ENCODE measurements at places on chromosomes 2 and 18.

DNA sequence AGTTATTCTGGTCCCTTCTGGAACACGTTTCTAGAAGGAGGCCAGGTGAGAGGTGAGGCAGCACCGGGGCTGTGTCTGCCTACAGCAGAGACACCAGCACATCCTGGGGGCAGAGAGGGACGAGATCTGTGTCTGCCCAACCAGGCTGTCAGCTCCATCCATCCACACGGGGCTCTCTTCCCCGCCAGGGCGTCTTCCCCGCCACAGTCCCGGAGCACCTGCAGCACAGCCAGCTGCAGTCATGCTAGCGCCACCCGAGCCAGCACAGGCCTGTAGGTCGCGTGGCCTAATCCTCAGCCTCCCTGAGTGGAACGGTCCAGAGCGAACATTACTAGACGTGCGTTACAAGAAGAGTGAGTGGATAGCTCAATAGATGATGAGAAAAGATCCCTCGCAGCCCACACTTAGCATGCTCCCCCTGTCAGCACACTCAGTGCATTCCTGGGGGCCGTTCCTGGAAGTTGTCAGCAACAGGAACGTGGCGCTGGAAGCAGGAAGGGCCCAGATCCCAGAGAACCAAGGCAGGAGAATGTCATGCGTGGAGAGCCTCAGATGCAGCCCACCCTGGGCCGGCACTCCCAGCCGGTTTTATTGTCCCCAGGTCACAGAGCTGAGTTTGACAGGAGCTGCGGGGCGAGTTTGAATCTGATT lies 179.0 kb downstream of the TWIST2 start:
- no peak for DNase-seq

GRCh38 chr18:71189581-71189980 lies 900.7 kb downstream of the SOCS6 start:
- no peak for DNase-seq

DNA sequence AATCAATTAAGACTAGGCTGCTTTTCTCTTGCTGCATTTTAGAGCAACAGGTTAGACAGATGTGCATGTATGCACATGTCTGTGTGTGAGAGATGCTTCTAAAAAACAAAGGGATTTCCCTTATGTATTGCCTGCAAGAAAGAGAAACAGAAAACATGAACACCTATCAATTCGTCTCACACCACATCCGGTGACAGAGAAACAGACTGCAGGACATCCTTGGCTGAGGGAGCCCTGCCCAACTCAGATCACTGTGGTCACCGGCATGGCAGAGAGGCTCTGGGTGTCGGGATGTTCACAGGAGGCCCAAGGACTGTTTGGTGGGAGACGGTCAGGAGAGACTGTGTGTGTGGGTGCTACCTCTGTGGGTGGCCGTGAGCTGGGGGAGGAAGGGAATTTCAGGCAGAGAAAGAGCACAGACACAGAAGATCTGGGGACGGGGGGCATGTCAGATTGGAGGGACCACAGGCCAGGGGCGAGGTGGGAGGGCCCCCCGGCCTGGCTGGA lies 24.9 kb downstream of the FHL2 start:
- no peak for DNase-seq

- no peak for DNase-seq
Measured at GRCh38 chr18:9802175-9803062, 83.4 kb upstream of the TXNDC2 start.

DNA sequence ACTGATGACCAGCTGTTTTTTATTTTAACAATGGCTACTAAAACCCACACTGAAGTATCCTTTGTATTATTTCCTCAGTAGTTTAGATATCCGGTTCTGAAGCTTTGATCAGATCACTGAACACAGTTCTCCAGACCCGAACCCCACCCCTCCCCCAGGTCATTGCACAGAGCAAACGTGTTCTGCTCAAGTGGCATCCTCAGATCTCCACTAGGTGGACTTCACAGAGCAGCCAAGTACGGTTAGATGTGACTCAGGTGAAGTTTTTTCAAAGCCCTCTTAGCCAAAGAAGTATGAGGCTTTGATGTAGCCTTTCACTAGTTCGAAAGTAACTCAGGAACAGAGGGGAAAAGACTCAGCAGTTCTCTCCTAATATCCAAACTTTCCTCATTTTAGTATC lies 142.7 kb upstream of the NRP2 start:
- no peak for DNase-seq

GRCh38 chr2:240320204-240320993 lies 115.1 kb upstream of the GPC1 start:
- peak; percentile 97 for DNase-seq

GRCh38 chr2:19894134-19894792 lies 7.5 kb downstream of the TTC32 start:
- DNase-seq = no peak

GRCh38 chr18:62264984-62265383 lies 60.1 kb upstream of the TNFRSF11A start:
- DNase-seq = no peak

DNA sequence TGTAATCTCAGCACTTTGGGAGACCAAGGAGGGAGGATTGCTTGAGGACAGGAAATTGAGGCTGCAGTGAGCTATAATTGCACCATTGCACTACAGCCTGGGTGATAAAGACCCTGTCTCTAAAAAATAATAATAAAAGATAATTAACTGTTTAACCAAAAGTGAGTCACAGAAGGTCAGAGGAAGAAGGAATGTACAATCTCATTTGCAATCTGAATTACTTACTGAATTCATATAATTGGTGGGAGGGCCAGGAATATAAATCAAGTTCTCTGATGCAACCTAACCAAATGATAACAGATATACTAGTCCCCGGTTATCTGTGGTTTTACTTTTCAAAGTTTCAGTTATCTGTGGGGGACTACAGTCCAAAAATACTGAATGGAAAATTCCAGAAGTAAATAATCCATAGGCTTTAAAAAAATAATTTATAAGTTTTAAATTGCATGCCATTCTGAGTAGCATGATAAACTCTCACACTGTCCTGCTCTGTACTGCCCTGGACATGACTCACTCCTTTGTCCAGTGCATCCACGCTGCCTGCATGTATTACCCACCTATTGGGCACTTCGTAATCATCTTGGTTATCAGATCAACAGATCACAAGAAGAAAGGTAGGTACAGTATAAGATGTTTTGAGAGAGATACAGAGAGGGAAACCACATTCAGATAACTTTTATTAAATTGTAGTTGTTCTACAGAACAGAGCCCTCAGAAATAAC lies 12.8 kb upstream of the MATN3 start:
- no peak for DNase-seq

GRCh38 chr2:54456612-54457322 lies 640 bp downstream of the SPTBN1 start:
- peak; percentile 21 for DNase-seq

GRCh38 chr2:141923657-141924056 lies 207.2 kb downstream of the LRP1B start:
- peak; percentile 34 for DNase-seq

- no peak for DNase-seq
Measured at GRCh38 chr18:67281746-67282145, 234.8 kb downstream of the DSEL start.

- no peak for DNase-seq
Measured at GRCh38 chr2:118477111-118477862, 370.2 kb downstream of the EN1 start.

DNA sequence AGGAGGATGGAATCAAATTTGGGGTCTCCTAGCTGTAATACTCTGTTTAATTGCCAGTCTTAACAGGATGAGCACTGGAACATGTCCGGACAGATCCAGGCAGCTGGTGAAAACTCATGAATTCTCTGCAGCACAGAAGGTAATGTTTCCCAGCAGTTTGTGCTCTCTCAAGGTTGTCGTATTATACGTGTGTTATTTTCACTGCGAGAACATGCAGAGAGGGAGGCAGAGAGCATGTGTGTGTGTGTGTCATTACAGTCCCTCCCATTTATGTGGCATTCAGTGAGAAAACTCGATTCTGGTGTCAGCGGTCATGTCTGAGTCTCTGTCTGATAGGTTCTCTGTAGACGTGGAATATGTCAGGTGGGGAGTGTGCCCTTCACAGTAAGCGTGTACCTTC lies 150.2 kb upstream of the POU3F3 start:
- DNase-seq = no peak

GRCh38 chr18:45670281-45670962 lies 53.6 kb upstream of the SLC14A1 start:
- peak; percentile 76 for DNase-seq

GRCh38 chr2:76808732-76809131 lies 713.4 kb downstream of the LRRTM4 start:
- no peak for DNase-seq

DNA sequence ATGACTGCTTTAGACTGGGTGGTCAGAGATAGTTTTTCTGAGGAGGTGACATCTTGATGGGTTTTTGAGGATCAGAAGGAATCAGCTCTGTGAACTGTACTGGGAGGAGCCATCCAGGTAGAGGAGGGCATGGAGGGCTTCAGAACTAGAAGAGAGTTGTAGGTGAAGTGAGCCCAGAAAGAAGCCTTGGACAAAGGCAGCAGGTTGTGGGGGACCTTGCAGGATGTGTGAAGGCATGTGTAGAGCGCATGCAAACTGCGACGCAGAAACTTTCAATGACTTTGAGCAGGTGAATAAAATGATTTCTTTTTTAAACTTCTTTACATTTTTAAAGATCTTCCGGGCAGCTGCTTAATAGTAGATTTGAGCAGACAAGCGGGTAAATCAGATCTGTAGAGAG lies 83.9 kb upstream of the SIX2 start:
- DNase-seq = no peak

GRCh38 chr18:21612125-21613039 lies at the start of gene SNRPD1:
Gene SNRPD1 (plus strand): TSS chr18:21612314. CDS start chr18:21612430, 116 bp downstream.
- peak; percentile 89 for DNase-seq
